Stimulated activated CD4-positive, alpha-beta T cell treated with anti-CD3 and anti-CD28 coated beads, Interleukin-12 subunit alpha, Interleukin-12 subunit beta, amount 100 ng/mL, for 24 hours (primary cell): ENCODE measurements at places on chromosomes 11 and 22.

DNA sequence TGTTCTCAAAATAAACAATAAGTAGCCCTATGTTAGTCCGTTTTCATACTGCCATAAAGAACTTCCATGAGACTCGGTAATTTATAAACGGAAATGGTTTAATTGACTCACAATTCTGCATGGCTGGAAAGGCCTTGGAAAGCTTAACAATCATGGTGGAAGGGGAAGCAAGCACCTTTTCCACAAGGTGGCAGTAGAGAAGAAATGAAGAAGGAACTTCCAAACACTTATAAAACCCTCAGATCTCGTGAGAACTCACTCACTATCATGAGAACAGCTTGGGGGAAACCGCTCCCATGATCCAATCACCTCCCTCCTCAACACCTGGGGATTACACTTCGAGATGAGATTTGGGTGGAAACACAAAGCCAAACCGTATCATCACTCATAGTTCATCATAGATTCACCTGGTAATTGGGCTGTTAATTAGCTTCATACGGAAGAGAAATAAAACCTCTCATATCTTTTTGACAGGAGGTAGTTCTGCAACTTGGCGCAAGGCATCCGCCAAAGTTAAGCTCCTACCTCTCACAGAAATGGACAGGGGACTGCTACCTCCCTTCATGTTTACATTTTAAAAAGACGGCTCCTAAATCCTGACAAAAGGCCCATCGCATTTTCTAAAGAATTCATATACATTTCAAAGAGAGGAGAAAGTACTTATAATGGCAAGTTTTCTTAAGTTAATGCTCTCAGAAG lies 49.0 kb downstream of the MUC15 start:
- no peak for DNase-seq

DNA sequence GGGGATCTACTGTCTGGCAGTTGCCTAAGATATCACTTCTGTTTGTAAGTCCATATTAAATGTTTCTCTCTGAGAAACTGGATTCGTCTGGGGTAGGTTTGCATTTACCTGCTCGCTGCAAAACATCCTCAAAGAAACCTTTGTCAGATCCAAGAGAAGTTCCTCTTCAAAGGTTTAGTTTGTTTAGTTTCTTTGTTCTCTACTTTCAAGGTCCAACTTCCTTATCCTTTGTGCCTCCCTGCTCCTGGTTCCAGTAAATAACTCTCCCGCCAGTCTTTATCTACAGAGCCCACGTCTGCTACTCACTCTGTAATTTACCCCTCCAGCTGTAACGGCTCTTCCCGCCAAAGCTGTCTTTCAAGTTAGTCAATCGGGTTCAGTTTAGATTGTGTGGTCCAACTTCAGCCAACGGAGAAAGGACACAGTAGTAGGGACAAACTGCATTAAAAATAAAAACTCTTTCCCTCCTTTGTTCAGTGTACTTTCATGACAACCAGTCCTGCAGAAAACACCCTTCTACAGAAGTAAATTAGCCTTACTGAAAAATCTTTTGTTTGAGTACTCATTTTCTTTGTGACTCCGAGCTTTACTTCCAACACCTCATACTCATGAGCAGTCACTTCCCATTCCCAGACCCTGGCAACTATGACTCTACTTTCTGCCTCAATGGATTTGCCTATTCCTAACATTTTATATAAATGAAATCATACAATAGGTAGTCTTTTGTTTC lies 41.0 kb downstream of the TMPRSS5 start:
- no peak for DNase-seq

DNA sequence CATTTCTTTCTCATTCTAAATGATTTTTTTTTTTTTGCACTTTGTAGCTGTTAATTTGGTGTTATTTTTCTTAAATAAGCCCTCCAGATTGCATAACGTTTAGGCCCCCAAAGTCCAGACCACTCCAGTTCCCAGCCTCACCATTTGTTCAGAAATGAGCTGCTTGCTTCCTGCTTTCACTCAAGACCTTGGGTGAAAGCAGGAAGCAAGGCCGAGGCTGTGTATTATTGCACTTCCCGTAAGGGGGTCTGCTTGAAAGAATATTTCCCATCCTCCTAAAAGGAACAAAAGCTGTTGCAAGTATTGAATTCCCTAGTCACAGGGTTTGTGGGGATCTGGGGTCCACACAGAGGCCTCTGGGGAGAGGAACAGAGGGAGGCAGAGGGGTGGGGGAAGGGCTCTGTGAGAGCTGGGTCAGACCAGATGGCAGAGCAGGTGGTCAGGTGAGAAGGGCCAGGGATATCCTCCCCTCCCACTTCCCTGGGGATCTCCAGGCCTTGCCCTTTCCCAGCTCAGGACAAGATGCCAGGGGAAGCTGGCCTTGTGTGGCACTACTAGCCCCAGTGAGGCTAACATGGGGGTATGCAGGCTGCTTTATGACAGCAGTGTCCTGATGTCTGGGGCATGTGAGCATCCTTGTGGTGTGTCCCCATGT lies 51.6 kb upstream of the MYEOV start:
- no peak for DNase-seq

DNA sequence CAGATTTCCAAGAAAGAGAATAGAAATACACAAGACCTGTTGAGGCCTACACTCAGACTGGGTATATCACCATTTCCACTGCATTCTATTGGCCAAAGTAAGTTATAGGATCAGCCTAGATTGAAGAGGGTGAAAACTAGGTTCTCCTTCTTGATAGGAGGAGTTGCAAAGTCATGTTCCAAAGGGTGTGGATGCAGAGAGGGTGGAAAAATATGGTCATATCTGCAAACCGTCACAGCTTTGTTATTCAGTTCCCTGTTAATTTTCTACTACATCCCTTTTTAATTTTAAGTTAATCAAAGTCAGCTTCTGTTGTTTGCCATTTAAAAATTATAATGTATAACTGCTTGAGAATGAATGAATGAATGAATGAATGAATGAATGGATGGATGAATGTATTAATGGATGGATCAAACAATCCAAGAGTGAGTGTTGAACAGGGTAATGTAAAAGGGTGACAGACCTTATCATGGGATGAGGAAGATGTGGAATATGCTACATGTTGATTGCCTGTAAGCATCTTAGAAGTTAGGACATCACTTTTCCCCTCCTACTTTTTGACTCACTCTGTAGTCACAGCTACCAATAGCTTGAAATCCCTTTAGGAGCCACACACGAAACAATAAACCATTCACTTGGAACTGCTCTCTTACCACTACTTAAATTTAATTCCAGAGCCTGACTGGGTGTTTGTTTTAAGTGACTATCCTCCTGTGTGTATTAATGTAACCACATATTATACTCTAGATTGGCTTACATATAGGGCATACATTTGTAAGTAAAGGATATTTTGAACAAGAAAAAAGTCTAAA lies 121.5 kb downstream of the CCDC34 start:
- no peak for DNase-seq

DNA sequence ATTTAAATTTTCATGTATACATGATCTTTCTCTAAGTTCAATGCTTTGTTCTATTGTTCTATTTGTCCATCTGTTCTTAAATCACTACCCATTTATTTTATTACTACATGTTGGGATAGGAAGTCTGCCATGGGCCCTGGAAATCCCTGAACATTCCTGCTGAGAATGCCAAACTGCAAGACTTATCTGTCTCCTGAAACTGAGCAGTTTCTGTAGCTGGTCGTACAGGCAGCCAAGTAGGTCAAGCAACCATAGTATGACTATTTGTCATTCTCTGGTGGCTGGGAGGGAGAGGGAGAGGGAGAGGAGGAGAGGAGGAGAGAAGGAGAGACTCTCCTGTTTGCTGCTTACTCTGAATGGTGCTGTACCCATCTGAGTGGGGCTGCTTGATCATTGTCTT lies 82.8 kb upstream of the SNX19 start:
- no peak for DNase-seq

DNA sequence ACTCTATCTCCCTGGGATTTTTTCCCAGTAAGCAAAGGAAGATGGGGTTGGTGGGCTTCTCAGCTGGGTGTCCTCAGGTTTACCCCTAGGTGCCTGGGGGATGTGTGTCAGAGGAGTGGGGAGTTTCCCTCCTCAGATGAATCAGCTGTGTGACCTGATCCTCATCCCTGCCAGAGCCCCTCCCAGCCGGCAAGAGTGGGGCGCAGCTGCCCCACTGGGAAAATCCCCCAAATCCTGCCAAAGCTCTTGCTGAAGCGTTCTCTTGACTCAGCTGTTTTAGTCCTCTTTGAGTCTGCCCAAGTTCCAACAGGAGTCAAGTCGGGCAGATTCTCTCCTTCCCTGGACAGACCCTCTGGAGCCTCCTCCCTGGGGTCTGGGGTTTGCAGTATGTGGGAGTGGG lies 6.0 kb downstream of the C11orf68 start:
- no peak for DNase-seq

GRCh38 chr11:96143041-96143521 lies 199.9 kb downstream of the MAML2 start:
- no peak for DNase-seq

GRCh38 chr11:17771415-17771814 lies 36.8 kb downstream of the KCNC1 start:
- no peak for DNase-seq
